ENCODE measurements at places on chromosomes 16 and 17. TPM values are rescaled to one million over a fixed set of nuclear protein-coding genes. Genes with fewer than 3 reads are reported as not detected.

- H3K36me3 ChIP-seq, result no peaks in the 10 kb centered on the region
- H3K4me3 ChIP-seq, result peak overlapping the region; percentile 29
Observed at GRCh38 chr17:20010099-20010863, 1.1 kb downstream of the SPECC1 start.

- H3K27me3 ChIP-seq, result no peaks in the 10 kb centered on the region
- DNase-seq, result no peak
- H3K4me1 ChIP-seq, result no peaks in the 10 kb centered on the region
- no peak overlapping the region for H3K4me3 ChIP-seq
Observed at GRCh38 chr17:46888727-46889126, 34.2 kb upstream of the GOSR2 start.

DNA sequence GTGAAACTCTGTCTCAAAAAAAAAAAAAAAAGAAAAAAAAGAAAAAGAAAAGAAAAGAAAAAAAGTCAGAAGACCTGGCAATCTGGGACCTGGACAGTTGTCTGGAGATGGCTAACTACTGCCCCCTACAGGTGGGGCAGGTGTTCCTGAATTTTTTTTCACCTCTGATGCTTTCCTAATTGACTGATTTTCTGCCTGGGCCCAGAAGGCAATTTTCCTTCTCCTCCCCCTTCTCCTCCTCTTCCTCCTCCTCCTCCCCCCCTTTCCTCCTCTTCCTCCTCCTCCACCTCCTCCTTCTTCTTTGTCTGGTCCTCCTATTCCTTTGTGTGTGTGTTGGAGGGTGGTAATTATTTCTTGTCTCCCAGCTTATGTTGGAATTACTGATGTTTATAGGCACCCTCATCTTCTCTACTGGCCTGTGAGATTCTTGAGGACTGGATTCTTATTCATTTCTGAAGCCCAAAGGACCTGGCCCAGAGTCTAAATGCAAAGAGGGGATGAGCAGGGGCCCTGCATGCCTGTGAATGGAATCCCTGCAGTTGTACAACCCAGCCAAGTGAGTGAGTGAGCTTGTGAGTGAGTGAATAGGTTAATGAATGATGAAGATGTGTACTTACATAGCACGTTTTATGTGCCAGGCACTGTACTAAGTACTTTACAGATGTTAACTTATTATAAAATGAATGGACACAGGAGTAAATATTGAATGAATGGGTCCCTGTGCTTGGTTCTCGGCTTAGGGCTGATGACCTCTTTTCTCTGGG, 26.9 kb downstream of the IRX5 start:
- DNase-seq, result peak; percentile 54
- no peaks in the 10 kb centered on the region for H3K27me3 ChIP-seq
- H3K36me3 ChIP-seq, result no peaks in the 10 kb centered on the region
- no peak overlapping the region for H3K4me3 ChIP-seq

DNA sequence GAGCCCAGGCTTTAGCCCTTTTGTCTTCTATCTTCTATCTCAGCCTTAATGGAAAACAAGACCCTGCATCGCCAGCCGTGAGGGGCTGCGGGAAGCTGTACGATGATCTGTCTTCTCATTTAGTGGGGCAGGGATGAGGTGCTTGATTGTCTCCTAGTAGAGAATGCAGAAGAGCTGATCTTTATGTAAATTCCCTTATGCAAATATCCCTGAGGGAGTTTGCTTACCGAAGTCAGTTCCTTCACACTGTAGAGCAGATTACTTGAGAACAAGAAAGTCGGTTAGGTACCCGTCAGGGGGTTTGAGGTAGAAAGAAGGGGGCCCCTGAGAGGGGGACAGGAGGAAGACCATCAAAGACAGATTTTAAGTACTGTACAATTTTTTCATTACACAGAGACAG, 66.2 kb downstream of the IRF8 start:
- H3K27me3 ChIP-seq, result no peaks in the 10 kb centered on the region
- no peaks in the 10 kb centered on the region for H3K36me3 ChIP-seq
- H3K4me1 ChIP-seq, result no peaks in the 10 kb centered on the region
- no peak overlapping the region for H3K4me3 ChIP-seq
- H3K27ac ChIP-seq, result no peak overlapping the region
- DNase-seq, result no peak

GRCh38 chr17:45648642-45649041, 135.5 kb upstream of the CRHR1 start:
- no peak overlapping the region for H3K4me3 ChIP-seq
- H3K27me3 ChIP-seq, result no peaks in the 10 kb centered on the region
- no peak for DNase-seq
- no peaks in the 10 kb centered on the region for H3K36me3 ChIP-seq

GRCh38 chr17:72604518-72604917, 483.7 kb downstream of the SOX9 start:
- no peaks in the 10 kb centered on the region for H3K36me3 ChIP-seq
- H3K4me3 ChIP-seq, result no peak overlapping the region
- H3K4me1 ChIP-seq, result peaks cover 16% of the 10 kb centered on the region

GRCh38 chr16:77410449-77410848, 24.4 kb downstream of the ADAMTS18 start:
- DNase-seq, result no peak
- no peaks in the 10 kb centered on the region for H3K4me1 ChIP-seq
- H3K27me3 ChIP-seq, result no peaks in the 10 kb centered on the region

GRCh38 chr17:74118504-74118903, 85.0 kb upstream of the RPL38 start:
- H3K4me3 ChIP-seq, result no peak overlapping the region
- no peaks in the 10 kb centered on the region for H3K4me1 ChIP-seq
- H3K27ac ChIP-seq, result no peak overlapping the region
- H3K36me3 ChIP-seq, result no peaks in the 10 kb centered on the region
- no peaks in the 10 kb centered on the region for H3K27me3 ChIP-seq
- no peak for DNase-seq

DNA sequence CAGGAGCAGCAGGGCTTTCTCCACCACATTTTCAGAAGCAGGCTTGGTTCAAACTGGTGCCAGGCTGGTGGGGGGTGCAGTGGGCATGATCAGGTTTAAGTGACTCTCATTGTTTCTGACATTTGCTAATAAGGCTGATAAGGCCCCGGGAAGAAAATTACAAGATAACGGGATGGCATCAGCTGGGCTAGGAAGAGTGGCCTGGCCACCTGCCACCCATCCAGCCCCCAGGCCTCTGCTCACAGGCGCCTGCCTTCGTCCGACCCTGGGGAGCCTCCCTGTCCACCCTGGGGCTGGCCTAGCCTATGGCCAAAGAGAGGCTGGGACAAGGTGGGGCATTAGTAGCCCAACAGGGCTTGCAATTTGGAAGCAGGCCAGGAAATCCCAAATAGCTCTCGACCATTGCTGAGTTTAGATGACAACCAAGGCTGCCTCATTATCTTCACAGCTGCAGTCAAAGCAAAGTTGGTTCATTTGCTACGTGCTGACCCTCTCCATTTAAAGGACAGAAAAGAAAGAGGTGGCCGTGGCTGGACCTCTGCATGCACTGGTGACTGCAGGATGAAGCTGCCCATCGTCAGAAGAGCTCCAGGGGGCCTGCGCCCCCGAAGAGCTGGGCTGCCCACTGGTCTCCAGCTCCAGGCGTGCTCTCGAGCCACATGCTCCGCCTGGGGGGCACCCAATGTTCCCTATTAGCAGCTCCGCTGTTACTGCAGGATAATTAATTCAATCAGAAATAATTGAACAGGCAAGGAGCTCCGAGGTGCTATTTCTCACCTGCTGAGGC, 44.9 kb downstream of the PEMT start:
- no peak overlapping the region for H3K4me3 ChIP-seq
- no peak overlapping the region for H3K27ac ChIP-seq
- peaks cover 14% of the 10 kb centered on the region for H3K4me1 ChIP-seq
- no peaks in the 10 kb centered on the region for H3K36me3 ChIP-seq

DNA sequence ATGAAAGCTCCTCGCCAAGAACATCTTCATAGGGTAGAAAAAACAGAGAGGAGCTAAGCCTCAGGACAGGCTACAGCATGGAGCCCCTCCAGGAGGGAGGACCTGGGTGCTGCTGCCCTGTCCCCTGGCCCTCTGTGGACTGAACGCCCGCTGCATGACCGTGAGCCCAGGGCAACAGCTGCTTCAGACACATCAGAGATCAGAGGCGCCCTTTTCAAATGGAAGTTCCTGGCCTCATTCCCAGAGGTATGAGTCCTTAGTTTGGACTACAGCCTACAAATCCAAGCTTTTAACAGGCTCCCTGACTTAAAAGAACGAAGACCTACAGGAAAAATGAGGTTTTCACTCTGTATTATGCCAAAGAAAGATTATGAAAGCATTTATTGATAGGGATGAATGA, 48.5 kb downstream of the ZNF18 start:
- H3K4me1 ChIP-seq, result peaks cover 6% of the 10 kb centered on the region
- H3K36me3 ChIP-seq, result no peaks in the 10 kb centered on the region
- H3K27me3 ChIP-seq, result no peaks in the 10 kb centered on the region

- peaks cover 2% of the 10 kb centered on the region for H3K4me1 ChIP-seq
- H3K27me3 ChIP-seq, result no peaks in the 10 kb centered on the region
- H3K4me3 ChIP-seq, result no peak overlapping the region
- DNase-seq, result no peak
Observed at GRCh38 chr16:58011652-58012051, 10.4 kb downstream of the USB1 start.

GRCh38 chr17:5381542-5381941, 37.9 kb downstream of the NUP88 start:
- H3K4me1 ChIP-seq, result no peaks in the 10 kb centered on the region
- H3K27ac ChIP-seq, result no peak overlapping the region
- peaks cover 34% of the 10 kb centered on the region for H3K36me3 ChIP-seq
- no peak for DNase-seq
- no peak overlapping the region for H3K4me3 ChIP-seq

POLR3K gene
- 2.6 TPM for total RNA-seq

PNMT gene
- total RNA-seq, result 2.6 TPM

NFATC2IP gene
- 65.6 TPM for total RNA-seq

FSCN2 gene
- total RNA-seq, result 13.5 TPM

KRTAP2-3 gene
- not detected for total RNA-seq

NPIPB2 gene
- 1.8 TPM for total RNA-seq
